ENCODE measurements at places on chromosomes 1 and 21.
A peak's percentile ranks its signal among the peaks of the same experiment; 100 is the strongest.

- DNase-seq, result no peak
Observed at GRCh38 chr1:222798975-222799374, 15.9 kb upstream of the DISP1 start.

DNA sequence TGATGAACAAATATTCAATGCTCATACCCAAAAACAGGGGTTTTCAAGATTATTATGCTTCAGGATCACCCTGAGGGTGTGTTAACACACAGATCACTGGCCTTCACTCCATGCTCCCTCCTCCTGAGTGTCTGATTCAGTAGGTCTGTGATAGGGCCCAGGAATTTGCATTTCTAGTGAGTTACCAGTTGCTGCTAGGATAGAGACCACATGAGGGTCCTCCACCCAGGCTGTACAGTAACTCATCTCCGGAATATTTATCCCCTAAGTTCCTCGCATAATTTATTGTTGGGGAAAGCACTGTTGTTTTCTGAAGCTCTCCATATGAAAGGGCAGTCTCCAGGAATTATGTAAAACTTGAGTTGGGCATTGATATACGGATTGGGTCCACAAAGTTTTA, 1106.6 kb upstream of the B3GALT2 start:
- no peak for DNase-seq

GRCh38 chr1:236502972-236503639, 20.7 kb upstream of the LGALS8 start:
- no peak for DNase-seq

DNA sequence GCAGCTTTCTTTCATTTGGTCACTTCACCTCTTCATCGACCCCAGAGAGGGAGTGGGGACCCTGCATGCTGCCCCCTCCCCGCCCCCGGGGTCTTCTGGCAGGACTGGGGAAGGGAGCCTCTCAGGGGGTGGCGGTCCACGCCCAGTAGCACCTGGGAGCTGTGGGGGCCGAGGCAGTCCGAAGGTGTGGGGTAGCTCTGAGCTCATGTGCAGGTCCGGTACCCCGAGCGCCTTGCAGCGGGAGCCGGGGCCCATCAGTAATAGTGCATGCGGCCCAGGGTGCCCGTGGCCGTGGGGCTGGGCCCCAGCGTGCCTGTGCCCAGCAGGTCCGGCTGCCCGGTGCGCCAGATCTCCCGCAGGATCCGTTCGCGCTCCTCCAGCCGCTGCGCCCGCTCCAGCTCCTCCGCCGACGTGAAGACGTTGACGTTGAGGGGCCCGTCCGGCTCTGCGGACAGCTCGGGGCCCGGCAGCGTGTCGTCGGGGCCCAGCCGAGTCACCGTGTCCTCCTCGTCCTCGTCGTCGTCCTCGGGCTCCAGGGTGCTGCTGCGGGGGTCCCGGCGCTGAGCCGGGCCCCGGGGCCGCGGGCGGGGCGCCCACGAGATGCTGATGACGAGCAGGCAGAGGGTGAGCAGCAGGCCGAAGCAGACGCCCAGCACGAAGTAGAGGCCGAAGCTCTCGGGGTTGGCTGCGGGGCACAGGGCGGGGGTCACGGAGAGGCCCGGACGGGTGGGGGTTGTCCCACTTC, 1.2 kb downstream of the EVA1B start:
- no peak for DNase-seq

DNA sequence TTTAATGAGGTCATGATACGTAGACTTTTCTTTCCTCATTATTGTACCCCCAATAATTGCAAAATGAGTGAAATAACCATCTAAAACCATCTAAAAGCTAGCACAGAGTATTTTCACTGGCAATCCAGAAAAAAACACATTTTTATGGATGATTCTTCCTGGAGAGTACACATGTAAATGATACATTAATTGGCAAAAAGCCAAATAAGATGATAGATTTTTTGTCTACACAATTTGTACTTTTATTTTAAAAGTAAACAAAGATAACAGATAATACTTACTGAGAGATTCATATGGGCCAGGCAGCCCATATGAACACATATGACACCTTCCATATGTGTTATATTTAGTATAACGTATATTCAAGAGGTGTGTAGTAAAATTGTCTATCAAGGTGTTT, 2.5 kb upstream of the KRTAP19-7 start:
- no peak for DNase-seq

GRCh38 chr1:69321311-69321710, 246.4 kb upstream of the LRRC7 start:
- no peak for DNase-seq

- no peak for DNase-seq
Observed at GRCh38 chr1:173205146-173206051, 1.7 kb downstream of the TNFSF4 start.

- DNase-seq, result no peak
Observed at GRCh38 chr1:152374451-152374850, 14.6 kb upstream of the FLG2 start.

DNA sequence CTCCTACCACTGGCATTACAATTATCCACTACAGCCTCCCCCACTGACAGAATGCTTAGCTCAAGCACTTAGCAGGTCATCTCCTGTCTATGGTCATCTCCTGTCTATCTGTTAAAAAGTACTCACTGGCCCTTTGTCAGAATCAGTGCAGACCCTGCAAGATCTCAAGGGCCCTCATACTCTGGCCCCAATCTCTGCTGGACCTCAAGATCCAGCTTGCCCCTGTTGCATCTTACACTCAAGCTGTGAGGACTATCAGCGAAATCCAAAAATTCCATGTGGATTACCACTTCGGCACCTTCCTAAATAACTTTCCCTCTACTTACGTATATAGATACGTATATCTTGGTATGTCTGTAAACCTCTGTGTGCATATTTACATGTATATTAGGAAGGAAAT, 101.6 kb downstream of the VAV3 start:
- no peak for DNase-seq

- no peak for DNase-seq
Observed at GRCh38 chr21:17610911-17611310, 1.8 kb downstream of the BTG3 start.

GRCh38 chr21:36989699-36990507, 16.6 kb upstream of the RIPPLY3 start:
- DNase-seq, result peak; percentile 84

DNA sequence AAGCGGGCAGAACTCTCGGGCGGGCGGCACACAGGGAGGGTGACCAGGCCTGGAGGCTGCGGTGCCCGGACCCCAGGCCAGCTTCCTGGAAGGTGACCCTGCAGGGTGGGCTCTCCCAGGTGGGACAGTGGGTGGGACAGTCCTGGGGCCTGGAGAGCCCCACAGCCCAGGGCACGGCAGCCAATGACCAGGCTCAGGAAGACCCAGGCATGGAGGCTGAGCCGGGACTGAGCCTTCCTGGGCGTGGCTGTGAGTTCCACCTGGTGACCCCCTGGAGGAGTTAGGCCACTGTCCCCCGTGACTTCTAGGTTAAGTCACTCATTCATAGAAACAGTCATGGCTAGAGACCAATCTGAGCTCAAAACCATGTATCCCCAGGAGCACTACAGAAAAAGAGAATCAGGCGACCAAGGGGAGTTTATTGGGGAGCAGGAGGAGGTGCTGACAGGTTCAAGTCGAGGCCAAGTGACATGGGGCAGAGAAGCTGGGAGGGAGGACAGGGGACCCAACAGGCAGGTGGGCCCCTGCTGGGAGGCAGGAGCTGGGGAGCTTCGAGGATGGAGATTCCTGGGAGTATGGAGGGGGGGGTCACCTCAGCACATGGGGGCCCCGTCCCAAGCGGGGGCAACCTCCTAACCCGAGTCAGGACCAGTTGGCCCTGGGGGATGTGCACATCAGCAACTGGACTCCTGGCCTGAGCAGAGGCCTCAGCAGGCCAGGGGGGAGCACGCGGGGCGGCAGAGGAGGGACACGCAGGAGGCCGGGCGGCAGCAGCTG, 1.2 kb downstream of the KRTAP10-5 start:
- no peak for DNase-seq

DNA sequence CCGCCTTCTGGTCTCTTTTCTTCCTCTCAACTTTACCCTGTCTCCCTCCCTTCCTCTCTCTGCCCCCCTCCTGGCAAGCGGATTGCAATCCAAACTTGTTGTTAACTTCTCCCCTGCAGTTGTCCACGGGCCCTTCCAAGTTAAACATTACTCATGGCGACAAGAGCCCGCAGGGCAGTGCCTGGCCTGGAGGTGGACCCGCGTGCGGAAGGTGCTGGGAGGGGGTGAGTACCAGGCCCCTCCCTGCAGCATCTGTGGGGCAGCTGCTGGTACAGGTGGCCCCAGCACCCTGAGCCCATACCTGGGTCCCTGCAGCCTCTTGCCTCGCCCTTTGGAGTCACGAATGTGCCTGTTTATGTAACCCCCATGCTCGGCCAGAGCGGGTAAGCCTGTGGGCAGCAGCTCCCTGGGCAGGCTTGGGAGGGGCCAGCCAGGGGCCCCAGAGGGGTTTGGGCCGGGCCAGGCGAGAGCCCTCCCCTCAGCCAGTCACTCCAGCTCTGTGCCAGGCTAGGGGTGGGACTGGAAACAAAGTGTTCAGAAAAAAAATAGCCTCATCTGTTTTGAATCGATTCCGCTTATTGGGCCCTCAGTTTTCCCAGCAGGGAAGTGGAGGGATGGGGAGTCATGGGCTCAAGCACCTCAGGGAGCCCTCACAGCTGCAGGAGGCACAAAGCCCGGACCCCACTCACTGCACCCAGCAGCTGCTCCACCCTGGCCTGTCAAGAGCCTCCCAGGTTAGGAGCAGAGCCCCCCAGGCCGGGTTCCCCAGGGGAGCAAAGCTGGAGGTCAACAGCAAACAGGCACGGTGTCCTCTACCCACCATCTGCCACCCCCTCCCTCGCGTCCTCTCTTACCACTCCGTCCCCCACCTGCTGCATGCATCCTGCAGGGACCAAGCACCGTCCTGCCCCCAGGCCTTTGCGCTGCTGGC, 14.0 kb upstream of the FAAP20 start:
- DNase-seq, result no peak

GRCh38 chr1:110173466-110174105, 23.3 kb downstream of the SLC6A17 start:
- DNase-seq, result no peak

- no peak for DNase-seq
Observed at GRCh38 chr1:219317762-219318353, 144.2 kb downstream of the LYPLAL1 start.

DNA sequence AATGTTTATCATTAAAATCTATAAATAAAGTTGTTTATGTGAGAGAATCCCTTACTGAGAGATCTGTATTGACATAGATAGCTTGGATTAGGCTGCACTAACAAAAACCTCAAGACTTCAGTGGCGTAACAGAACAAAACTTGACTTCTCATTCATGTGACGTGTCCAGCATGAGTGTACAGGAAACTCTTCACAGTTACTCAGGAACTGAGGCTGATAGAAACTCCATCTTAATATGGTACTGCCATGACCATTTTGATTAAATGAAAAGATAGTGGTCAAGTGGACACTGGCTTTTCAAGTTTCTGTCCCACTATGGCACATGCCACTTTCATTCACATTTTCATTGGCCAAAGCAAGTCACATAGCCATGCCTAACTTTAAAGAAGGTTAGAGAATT, 3.7 kb downstream of the ST3GAL3 start:
- DNase-seq, result no peak

GRCh38 chr21:38249696-38250278, 7.0 kb upstream of the KCNJ15 start:
- no peak for DNase-seq

GRCh38 chr21:44354001-44354405, 582 bp downstream of the TRPM2 start:
- no peak for DNase-seq

DNA sequence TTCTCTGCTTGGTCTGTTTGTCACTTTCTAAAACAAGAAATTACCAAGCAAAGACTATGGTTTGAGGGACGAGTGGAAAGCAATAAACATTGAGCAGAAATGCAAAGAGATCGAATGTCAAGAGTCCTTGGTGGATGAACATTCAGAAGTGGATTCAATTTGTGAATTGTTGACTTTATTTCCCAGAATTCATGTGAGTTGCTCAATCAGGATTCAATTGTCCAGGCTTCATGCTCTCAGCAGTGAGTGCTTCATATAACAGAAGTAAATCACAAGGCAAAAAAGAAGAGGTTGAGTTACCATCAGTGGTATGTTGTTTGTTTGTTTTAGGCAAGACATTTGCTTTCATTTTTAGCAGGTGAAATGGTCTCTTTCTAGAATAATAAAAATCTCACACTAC, 31.9 kb downstream of the NGF start:
- no peak for DNase-seq

- no peak for DNase-seq
Observed at GRCh38 chr21:32337206-32337605, 38.6 kb downstream of the MRAP start.

DNA sequence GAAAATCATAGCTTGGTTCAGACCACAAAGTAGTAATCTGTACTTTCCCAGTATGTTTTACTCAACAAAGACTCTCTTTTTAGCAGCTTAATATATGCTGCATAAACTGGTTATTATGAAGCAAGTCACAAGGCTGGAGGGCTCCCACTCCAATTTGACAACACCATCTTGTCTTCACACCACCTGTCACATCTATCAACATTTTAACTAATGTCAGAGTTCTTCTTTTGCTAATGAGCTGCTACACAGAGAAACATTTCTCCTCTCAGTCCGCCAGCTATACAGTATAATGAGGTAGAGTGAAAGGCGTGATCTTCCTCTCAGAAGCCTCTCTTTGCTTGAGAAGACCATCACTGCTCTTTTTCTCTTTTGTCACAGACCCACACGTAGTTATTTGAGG, 230.1 kb downstream of the BARHL2 start:
- no peak for DNase-seq

- DNase-seq, result no peak
Observed at GRCh38 chr21:37331411-37331810, 35.2 kb upstream of the DYRK1A start.

- no peak for DNase-seq
Observed at GRCh38 chr1:8019229-8019620, 6.9 kb downstream of the ERRFI1 start.

DNA sequence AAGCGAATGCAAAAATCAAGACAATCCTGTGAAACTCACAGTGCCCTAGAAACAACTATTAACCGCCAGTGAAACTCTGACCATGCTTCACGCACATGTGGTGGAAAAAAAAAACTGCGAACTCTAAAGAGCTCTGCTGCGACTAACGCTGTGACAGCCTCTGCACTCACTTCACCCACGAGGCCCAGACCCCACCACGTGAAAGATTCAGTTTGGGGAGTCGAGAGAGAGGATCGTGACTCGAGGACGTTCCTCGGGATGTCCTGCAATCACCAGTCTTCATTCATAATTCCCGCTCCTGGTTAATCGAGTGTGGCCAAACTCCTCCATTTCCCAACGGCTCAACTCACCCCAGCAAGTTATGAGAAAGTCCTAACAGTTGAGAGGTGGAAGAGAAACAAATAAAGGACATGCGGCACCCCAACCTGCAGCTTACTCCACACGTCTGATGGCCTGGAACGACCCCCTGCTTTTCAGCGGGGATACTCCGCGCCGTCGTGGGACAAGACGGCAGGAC, 1.1 kb downstream of the SERBP1 start:
- no peak for DNase-seq

GRCh38 chr1:34904236-34905097, 25.0 kb downstream of the DLGAP3 start:
- DNase-seq, result no peak

Data from NCI-H1436 (cell line).